GOT3 (cell line): ENCODE measurements at places on chromosomes 7 and 10.

GRCh38 chr10:73413108-73413527, 740 bp downstream of the ANXA7 start:
- DNase-seq = peak; percentile 33

GRCh38 chr10:62047960-62048383, 146.5 kb downstream of the ARID5B start:
- DNase-seq = no peak

- DNase-seq = no peak
These were observed 4.4 kb upstream of the ITGB8 start for GRCh38 chr7:20326342-20326741.

GRCh38 chr10:75099952-75100763, 11.3 kb upstream of the SAMD8 start:
- DNase-seq = peak; percentile 21
